Calu3 (cell line): ENCODE measurements at places on chromosomes 7 and 10. TPM values are rescaled to one million over a fixed set of nuclear protein-coding genes. Genes with fewer than 3 reads are reported as not detected.

The COL28A1 gene
- 1.3 and 3.2 TPM in 2 replicates for total RNA-seq

- no peaks in the 10 kb centered on the region for H3K4me1 ChIP-seq
- no peak for DNase-seq
- no peaks in the 10 kb centered on the region for H3K27me3 ChIP-seq
- H3K27ac ChIP-seq: no peak overlapping the region
These were observed 11.1 kb downstream of the MSRB2 start for GRCh38 chr10:23106331-23107072.

GRCh38 chr10:107692072-107692471 lies 527.6 kb upstream of the SORCS1 start:
- DNase-seq: no peak
- no peaks in the 10 kb centered on the region for H3K27me3 ChIP-seq
- no peak overlapping the region for H3K4me3 ChIP-seq
- no peak overlapping the region for H3K27ac ChIP-seq

DNA sequence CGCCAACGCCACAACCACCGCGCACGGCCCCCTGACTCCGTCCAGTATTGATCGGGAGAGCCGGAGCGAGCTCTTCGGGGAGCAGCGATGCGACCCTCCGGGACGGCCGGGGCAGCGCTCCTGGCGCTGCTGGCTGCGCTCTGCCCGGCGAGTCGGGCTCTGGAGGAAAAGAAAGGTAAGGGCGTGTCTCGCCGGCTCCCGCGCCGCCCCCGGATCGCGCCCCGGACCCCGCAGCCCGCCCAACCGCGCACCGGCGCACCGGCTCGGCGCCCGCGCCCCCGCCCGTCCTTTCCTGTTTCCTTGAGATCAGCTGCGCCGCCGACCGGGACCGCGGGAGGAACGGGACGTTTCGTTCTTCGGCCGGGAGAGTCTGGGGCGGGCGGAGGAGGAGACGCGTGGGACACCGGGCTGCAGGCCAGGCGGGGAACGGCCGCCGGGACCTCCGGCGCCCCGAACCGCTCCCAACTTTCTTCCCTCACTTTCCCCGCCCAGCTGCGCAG lies 424 bp downstream of the EGFR start:
- peak overlapping the region; percentile 84 for H3K4me3 ChIP-seq
- no peaks in the 10 kb centered on the region for H3K27me3 ChIP-seq
- DNase-seq: peak; percentile 78
- H3K27ac ChIP-seq: peak overlapping the region; percentile 84

The SPDYE11 gene
- total RNA-seq: not detected in 2 replicates

GRCh38 chr7:8442051-8442813 lies 8.8 kb downstream of the NXPH1 start:
- H3K4me3 ChIP-seq: peak overlapping the region; percentile 57
- peaks cover 9% of the 10 kb centered on the region for H3K36me3 ChIP-seq

DNA sequence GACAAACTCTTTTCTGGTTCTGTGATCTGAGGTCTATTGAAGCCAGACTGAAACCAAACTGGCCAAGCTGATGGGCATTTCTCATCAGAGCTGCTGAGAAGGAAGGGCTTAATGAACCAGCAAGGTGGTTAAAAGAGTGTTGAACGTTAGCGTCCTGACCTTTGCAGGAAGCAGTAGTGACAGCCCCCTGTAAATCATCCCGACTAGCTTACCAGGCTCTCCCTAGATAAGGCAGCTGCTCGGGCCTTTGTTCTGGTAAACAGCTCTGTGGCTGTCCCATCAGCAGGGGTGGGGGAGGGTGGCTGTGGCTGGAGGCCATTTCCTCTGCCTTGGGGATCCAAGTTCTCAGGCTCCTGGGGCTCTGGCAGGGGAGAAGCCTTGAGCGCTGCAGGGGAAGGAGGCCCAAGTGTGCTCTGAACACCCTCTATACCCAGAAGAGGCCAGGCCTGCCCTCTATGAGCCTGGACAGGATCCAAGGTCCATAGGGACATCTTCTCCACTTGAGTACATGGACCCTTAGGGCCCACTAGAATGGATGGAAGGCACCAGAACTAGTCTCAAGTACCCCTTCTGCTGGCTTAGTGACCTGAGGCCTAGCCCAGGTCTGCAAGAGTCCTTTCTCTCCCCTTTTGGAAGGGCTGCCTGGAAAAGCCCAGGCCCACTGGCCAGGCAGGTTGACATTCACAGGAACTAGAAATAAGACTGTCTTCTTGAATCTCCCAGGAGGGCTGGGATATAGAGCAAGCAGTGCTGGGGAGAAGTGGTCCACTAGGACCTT lies 134.6 kb downstream of the ARHGAP22 start:
- H3K4me3 ChIP-seq: no peak overlapping the region
- no peak overlapping the region for H3K27ac ChIP-seq
- no peak for DNase-seq
- H3K4me1 ChIP-seq: no peaks in the 10 kb centered on the region
- peaks cover 33% of the 10 kb centered on the region for H3K27me3 ChIP-seq
- H3K36me3 ChIP-seq: no peaks in the 10 kb centered on the region

The DGKI gene
- total RNA-seq: not detected in 2 replicates

GRCh38 chr10:106775127-106775526 lies 389.4 kb downstream of the SORCS1 start:
- no peaks in the 10 kb centered on the region for H3K4me1 ChIP-seq
- H3K4me3 ChIP-seq: no peak overlapping the region
- no peaks in the 10 kb centered on the region for H3K27me3 ChIP-seq
- H3K27ac ChIP-seq: no peak overlapping the region
- no peak for DNase-seq

The SORCS1 gene
- total RNA-seq: not detected in 2 replicates

GRCh38 chr10:70544431-70545340 lies 57.9 kb downstream of the PRF1 start:
- H3K27ac ChIP-seq: no peak overlapping the region
- H3K4me1 ChIP-seq: no peaks in the 10 kb centered on the region
- peaks cover 49% of the 10 kb centered on the region for H3K27me3 ChIP-seq
- no peak for DNase-seq
- no peak overlapping the region for H3K4me3 ChIP-seq

The CHPF2 gene
- total RNA-seq: 48.1 and 51.3 TPM in 2 replicates

DNA sequence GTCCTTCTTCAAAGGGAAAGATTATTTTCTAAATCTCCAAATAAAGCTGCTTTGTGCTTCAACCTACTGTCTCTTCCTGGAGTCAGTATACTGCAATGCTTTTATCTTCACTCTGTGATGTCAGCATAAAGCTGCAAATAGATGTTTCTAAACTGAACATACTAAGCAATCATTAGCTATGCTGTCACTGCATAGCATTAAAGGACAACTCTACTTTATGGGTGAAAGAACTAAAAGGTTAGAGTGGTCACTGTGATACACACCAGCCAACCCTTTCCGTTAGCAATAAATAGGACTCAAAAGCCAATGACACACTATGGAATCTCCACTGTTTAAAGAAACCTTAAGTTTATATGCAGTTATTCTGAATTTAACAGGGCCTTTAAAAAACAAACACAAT lies 1.8 kb downstream of the CCDC186 start:
- no peak for DNase-seq
- H3K27me3 ChIP-seq: no peaks in the 10 kb centered on the region
- peak overlapping the region; percentile 99 for H3K27ac ChIP-seq

DNA sequence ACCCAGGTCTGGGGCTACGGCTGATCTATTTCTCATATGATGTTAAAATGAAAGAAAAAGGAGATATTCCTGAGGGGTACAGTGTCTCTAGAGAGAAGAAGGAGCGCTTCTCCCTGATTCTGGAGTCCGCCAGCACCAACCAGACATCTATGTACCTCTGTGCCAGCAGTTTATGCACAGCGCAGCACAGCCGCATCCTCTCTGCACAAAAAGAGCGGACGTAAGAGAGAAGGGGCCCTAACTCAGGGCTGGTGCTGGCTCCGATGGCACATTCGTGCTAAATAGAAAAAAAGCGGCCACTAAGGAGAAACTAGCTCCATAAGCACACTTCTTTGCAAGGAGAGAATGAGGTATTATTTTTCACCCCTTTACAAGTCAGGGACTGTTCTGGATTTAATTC lies 28.3 kb upstream of the PRSS1 start:
- H3K4me3 ChIP-seq: no peak overlapping the region
- DNase-seq: no peak
- no peak overlapping the region for H3K27ac ChIP-seq
- no peaks in the 10 kb centered on the region for H3K36me3 ChIP-seq
- no peaks in the 10 kb centered on the region for H3K4me1 ChIP-seq

- no peaks in the 10 kb centered on the region for H3K36me3 ChIP-seq
- H3K4me3 ChIP-seq: no peak overlapping the region
These were observed 305.5 kb downstream of the DNAJB9 start for GRCh38 chr7:108875139-108875538.

- H3K36me3 ChIP-seq: no peaks in the 10 kb centered on the region
- no peaks in the 10 kb centered on the region for H3K27me3 ChIP-seq
- H3K4me3 ChIP-seq: no peak overlapping the region
- no peaks in the 10 kb centered on the region for H3K4me1 ChIP-seq
- no peak overlapping the region for H3K27ac ChIP-seq
- no peak for DNase-seq
These were observed 349.8 kb downstream of the NXPH1 start for GRCh38 chr7:8783229-8783628.

GRCh38 chr10:118581340-118581739 lies 14.1 kb downstream of the PRLHR start:
- H3K4me3 ChIP-seq: no peak overlapping the region
- H3K27ac ChIP-seq: no peak overlapping the region
- no peaks in the 10 kb centered on the region for H3K36me3 ChIP-seq
- DNase-seq: no peak

- peaks cover 8% of the 10 kb centered on the region for H3K4me1 ChIP-seq
- H3K27me3 ChIP-seq: no peaks in the 10 kb centered on the region
- H3K36me3 ChIP-seq: peaks cover 15% of the 10 kb centered on the region
- no peak for DNase-seq
- no peak overlapping the region for H3K27ac ChIP-seq
These were observed 2.3 kb upstream of the NYAP1 start for GRCh38 chr7:100481466-100481865.

DNA sequence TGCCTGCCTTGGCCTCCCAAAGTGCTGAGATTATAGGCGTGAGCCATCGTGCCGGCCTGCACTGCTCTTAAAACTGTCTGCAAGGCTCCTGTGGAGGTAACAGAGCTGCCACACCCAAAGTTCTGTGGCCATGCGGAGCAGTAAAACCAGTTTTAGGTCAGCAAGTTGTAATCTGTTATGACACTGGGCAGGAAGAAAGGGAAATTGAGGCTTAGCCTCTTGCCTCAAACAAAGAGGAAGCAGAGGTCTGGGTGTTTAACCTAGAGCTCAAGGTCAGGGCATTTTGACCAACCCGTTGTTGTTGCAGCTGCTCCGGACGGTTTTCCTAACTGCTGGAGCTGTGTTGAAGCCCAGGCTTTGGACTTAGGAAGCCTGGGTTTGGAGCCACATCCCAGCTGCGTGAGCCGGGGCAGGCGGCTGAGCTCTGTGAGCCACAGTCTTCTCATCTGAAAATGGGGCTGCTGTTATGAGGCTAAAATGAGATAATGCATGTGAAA lies 7.4 kb upstream of the RRP12 start:
- H3K27ac ChIP-seq: no peak overlapping the region
- DNase-seq: peak; percentile 17
- no peaks in the 10 kb centered on the region for H3K27me3 ChIP-seq
- peaks cover 8% of the 10 kb centered on the region for H3K4me1 ChIP-seq

The CUZD1 gene
- 0.93 and 1.5 TPM in 2 replicates for total RNA-seq

The MYOZ1 gene
- total RNA-seq: not detected in 2 replicates
